Bronchial smooth muscle cell (primary cell): ENCODE measurements at places on chromosomes 13 and 19. TPM values are rescaled to one million over a fixed set of nuclear protein-coding genes. Genes with fewer than 3 reads are reported as not detected.

The MTUS2 gene
- 0.17 TPM in 1 of 2 replicates, not detected in the other for total RNA-seq

The VSIG10L gene
- 0.32 and 0.43 TPM in 2 replicates for total RNA-seq

The MYPOP gene
- 0.69 and 0.79 TPM in 2 replicates for total RNA-seq

The SHANK1 gene
- 0.60 and 3.3 TPM in 2 replicates for total RNA-seq

The KL gene
- under 0.01 TPM in 1 of 2 replicates, not detected in the other for total RNA-seq

The GRK1 gene
- not detected in 2 replicates for total RNA-seq

The PSG11 gene
- not detected in 2 replicates for total RNA-seq

The C1QTNF9 gene
- total RNA-seq = 0.09 TPM in 1 of 2 replicates, not detected in the other

The SIAH3 gene
- total RNA-seq = not detected in 2 replicates

The OLFM2 gene
- total RNA-seq = 2.8 and 3.2 TPM in 2 replicates

The ZNF507 gene
- total RNA-seq = 6.8 and 8.0 TPM in 2 replicates

The SIGLEC5 gene
- total RNA-seq = not detected in 2 replicates

The EMC10 gene
- total RNA-seq = 32.5 and 38.9 TPM in 2 replicates

The LAIR2 gene
- total RNA-seq = not detected in 2 replicates

The GPALPP1 gene
- total RNA-seq = 27.4 TPM in 2 replicates

The CYP2F1 gene
- total RNA-seq = not detected in 2 replicates

The CDC16 gene
- 44.5 and 44.8 TPM in 2 replicates for total RNA-seq

The OR10H1 gene
- not detected in 2 replicates for total RNA-seq

The RXFP2 gene
- not detected in 2 replicates for total RNA-seq

The KLK14 gene
- total RNA-seq = not detected in 2 replicates
